Renal cortical epithelial cell (primary cell): ENCODE measurements at places on chromosomes 3 and 15. TPM values are rescaled to one million over a fixed set of nuclear protein-coding genes. Genes with fewer than 3 reads are reported as not detected.

DNA sequence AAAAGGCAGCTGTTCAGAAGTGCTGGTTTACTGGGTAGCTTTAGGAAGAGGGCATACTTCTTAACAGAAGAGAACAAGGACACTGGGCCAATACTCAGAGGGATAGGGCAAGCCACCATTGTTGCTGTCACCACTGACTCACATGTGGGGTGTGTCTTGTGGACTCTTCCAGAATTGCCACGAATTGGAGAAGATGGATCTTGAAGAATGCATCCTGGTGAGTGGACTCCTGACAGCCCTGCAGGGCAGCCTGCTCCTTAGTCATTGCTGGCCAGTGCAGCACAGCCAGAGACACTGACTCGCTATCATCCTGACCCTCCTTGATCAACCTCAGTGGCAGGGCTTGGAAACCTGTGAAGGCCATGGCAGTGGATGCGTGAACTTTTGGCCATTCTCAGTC is 62.3 kb downstream of the UBP1 start:
- DNase-seq: peak; percentile 42

DNA sequence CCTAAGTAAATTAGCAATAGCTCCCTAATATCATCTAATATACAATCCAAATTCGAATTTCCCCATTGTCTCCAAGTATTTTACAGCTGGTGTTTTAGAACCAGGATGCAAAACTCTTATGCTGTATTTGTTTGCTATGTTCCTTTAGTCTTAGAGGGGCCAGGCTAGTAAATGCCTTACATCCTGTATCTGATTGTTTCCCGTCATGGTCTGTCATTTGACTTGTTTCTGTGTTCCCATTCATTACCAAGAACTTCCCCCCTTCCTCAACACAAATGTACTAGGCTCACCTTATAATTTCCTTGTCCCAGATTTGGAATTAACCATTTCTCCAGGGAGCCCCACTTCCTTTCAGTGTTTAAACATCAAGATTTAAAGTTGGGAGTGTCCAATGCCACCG is 54.1 kb downstream of the ABTB1 start:
- DNase-seq: no peak

DNA sequence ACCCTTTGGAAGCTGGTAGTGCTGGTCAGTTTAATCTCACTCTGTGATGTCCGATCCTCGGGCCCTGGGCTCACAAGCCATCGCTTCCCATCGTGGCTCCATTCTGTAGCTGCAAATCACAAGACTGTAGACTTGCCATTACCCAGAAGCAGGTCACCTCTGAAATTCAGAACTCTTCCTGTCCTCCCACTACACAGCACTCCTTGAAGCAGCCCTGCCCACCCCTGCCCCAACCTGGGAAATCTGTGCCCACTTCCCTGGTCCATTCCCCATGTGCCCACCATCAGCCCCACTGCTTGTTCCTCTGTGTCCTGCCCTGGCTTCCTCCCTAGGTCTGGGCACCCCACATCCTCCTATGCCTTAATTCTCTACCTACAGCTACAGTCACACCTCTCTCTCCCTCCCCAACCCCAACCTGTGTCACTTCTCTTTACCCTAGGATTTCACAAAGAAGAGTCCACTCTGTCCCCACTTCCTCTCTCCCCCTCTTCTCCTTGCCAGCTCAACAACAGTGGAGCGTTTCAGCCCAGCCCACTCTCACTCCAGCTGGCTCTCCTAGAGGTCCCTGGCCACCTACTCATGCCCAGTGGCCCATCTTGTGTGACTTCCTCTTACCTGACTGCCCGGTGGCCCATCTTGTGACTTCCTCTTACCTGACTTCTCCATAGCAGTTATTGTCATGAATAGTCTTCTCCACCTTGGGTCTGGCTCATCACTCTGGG is 8.3 kb downstream of the ZNF710 start:
- DNase-seq: no peak

Gene ADAMTSL3
- 11.1 and 20.7 TPM in 2 replicates for total RNA-seq

Gene FBXL22
- total RNA-seq: 0.45 TPM in 1 of 2 replicates, not detected in the other
